ENCODE measurements at places on chromosomes 1 and 21.

- DNase-seq = no peak
These were observed 41.9 kb downstream of the LUZP1 start for GRCh38 chr1:23126801-23127200.

GRCh38 chr1:30770150-30770549 lies 12.6 kb upstream of the LAPTM5 start:
- DNase-seq = no peak

DNA sequence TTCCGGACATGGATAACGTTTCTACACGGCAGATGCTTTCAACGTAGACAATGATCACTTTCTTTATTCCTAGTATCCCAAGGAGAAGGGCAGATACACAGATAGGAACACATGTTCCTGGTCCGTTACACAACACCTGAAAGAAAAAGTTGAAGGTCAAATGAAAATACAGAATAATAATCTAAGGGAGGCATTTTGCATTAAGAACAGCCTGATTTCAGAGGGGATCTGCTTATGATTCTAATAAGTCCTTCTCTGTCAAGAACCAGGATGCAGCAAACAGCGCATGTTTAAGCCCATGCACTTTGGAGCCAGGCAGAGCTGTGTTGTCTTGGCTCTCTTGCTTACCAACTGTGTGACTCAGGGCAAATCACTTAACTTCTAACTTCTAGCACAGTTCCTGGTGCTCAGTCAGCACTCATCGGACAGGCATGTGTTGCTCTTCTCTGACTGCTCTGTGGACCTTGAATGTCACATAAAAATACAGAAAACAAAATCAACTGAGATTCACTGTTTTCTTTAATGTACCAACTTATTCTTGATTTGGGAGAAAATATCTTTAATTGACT lies 56.3 kb upstream of the CNN3 start:
- no peak for DNase-seq

DNA sequence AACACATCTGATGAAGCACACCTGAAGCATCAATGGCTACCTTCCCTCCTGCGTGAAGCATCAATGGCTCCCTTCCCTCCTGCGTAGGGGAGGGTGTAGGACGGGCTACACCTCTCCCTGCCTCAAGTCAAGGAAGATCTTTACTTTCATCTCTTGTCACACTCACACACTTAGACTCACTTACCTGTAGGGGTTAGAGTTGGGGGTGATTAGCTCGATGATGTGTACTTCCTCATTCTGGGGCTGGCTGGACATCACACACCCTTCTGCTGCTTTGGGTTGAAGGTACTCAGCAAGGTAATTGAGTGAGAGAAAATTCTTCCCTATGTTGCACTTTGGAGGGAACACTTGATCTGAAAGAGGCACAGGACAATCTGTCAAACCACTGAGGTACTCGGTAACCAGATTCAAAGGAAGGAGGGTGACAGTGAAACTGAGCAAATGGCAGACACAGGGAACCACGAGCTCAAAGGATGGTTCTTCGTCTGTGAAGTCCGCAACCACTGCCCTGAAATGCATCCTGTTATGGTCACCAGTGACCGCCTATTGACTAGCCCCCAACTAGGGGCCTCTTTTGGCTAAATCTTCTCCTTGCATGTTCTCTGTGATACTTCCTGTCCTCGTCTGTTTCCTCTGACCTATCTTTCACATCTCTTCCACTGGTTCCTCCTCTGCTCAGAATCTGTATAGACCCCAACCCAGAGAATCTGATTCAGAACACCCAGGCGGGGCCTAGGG lies 156.2 kb downstream of the TGFBR3 start:
- DNase-seq = no peak

- no peak for DNase-seq
These were observed 130.1 kb upstream of the MAP1LC3C start for GRCh38 chr1:242128951-242129502.

DNA sequence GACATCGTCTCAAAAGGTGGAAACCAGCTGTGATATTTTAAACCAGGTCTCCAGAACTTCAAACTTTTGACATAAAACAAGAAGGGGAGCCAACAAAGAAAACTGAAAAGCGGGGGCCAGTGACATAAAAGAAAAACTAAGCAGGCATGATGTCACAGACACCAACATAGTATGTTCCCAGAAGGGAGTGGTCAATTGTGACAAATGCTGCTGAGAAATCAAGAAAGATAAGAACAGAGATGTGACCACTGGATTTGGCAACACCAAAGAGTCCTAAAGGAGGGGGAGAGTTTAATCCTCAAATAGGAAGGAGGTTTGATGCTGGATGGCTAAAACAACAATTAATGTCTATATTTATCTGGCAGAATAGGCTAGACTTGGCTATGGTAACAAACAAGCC lies 2.3 kb upstream of the RNF19B start:
- no peak for DNase-seq

DNA sequence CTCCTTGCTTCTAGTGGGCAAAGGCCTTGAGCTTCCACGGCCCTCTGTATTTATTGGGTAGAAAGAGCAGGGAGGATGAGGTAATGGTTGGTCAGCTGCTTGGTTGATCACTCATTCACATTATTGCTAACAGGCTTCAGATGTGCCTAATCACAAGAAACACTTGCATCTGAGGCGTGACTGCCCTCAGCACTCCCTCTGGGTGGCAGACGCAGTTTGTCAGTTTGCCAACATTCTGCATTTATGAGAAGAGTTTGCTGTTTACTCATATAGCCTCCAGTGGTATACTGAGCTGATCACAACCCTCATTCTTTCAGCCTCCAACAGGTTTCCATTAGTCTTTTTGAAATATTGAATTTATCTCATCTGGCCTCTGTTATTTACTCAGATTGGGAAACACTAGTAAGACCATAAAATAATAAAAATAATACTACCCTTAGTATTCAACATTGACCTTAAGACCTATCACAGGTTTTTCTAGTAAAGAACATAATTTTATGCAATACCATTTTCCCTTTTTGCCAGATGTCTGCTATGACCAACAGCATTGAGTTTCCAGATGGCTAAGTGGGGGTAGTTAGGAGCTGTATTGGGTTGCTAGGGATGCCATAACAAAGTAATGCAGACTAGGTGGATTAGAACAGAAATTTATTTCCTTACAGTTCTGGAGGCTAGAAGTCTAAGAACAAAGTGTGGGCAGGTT lies 53.3 kb downstream of the PTGFR start:
- DNase-seq = no peak
